ENCODE measurements at places on chromosomes 2 and 18. TPM values are rescaled to one million over a fixed set of nuclear protein-coding genes. Genes with fewer than 3 reads are reported as not detected.

DNA sequence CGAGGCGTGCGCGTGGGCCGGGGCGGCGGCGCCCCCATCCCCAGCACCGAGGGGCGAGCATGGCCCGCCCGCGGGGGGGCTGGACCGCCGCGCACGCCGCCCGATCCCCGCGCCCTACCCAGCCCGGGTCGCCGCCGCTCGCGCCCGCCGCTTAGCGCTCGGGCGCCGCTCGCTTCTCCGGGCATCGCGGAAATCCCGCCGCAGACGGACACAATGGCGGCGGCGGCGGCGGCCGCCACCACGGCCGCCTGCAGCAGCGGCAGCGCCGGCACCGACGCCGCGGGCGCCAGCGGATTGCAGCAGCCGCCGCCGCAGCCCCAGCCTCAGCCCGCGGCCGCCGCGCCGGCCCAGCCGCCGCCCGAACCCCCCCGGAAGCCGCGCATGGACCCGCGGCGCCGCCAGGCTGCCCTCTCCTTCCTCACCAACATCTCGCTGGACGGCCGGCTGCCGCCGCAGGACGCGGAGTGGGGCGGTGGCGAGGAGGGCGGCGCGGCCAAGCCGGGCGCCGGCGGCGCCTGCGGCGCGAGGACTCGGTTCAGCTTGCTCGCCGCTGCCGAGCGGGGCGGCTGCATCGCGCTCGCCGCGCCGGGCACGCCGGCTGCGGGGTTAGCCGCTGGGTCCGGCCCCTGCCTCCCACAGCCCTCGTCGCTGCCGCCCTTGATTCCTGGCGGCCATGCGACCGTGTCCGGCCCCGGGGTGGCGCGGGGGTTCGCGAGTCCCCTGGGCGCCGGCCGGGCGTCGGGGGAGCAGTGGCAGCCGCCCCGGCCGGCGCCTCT lies 453 bp downstream of the CABLES1 start:
- DNase-seq = no peak

GRCh38 chr2:217151509-217152206 lies 291.8 kb upstream of the TNP1 start:
- no peak for DNase-seq

AMER3 gene
- not detected for polyA plus RNA-seq

- DNase-seq = no peak
Observed at GRCh38 chr18:5444847-5445246, 99.0 kb downstream of the EPB41L3 start.

GRCh38 chr2:41932241-41933045 lies 115.4 kb upstream of the PKDCC start:
- no peak for DNase-seq

- no peak for DNase-seq
Observed at GRCh38 chr2:235433860-235434259, 60.0 kb upstream of the AGAP1 start.
